ENCODE measurements at places on chromosomes 5 and 9. TPM values are rescaled to one million over a fixed set of nuclear protein-coding genes. Genes with fewer than 3 reads are reported as not detected.

DNA sequence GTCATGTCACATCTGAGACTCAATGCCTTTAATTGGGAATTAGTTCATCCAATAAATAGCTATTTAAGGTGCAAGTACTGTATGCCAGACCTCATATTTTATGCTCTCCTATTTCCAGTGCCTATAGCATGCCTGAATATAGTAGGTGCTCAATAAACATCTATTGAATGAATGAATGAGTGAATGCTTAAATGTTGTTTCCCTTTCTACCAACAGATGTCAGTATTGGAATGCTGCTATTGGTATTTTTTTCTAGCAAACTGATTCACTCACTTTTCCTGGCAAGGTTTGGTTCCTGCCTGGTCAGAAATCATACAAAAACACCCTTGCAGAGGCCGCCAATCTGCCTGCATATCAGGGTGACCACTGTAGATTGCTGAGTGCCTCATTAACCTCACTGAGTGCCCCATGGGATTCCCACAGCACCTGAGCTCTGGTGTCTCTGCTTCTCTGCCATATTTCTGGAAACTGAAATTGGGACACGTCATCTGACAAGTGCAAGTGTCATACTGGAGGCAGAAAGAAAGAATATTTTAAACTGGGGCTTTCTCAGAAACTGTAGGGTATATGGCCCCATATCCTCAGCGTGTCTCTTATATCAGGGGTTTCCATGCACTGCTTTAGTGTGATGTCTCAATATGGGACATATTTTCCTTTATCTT lies 359.7 kb downstream of the TRIM32 start:
- H3K27me3 ChIP-seq: no peaks in the 10 kb centered on the region
- no peak overlapping the region for H3K27ac ChIP-seq
- no peaks in the 10 kb centered on the region for H3K4me1 ChIP-seq
- no peak overlapping the region for H3K4me3 ChIP-seq
- H3K36me3 ChIP-seq: no peaks in the 10 kb centered on the region

DNA sequence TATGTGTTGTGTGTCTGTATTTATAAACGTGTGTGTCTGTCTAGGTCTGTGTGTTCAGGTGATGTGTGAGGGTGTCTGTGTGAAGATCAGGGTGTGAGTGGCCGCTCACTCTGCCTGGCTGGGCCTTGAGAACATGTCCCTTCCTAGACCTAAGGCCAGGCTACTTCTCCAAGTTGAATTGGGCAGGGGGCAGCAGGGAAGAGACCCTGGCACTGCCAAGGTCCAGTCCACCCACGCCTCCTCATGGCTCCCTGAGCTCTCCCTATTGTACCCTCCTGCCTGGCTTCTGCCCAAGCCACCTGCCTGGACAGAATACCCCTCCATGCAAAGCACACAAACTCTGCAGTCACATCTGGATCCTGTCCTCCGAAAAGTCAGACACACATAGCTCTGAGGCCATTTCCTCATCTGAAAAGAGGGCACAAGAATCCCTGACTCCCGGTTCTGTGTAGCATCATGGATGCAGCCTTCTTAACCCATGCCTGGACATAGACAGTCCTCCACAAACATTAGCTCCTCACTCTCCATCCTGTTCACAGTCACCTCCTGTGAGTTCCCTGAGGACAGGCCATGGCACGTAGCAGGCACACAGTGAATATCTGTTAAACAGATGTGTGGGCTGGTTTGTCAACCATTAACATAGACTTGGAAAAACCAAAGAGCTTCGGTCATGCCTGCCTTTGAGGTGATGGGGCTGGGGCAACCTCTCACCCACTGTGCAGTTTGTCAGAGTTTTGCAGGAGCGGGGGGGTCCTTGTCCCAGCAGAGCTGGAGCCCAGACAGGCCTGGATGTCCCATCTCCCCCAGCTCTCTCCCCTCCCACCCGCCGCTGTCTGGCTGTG lies 167.8 kb upstream of the MVB12B start:
- DNase-seq: no peak
- H3K4me3 ChIP-seq: no peak overlapping the region
- H3K27me3 ChIP-seq: no peaks in the 10 kb centered on the region
- H3K36me3 ChIP-seq: no peaks in the 10 kb centered on the region
- no peak overlapping the region for H3K27ac ChIP-seq

DNA sequence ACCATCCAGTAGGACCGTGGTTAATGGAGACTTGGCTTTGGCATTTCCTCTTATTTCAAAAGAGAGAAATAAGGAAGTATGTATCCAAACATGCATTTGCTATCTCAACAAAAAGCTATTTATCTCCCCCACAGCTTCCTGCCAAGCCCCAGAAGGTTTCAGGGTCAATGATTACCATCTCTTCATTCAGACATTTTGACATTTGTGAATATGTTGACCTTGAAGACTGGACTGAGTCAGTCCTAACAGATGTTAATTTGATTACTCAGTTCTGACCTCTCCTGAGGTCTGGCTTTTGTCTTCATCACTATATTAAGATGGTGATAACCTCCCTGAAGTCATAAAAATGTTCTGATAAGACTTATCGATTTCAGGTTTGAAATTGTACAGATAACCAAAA lies 479.4 kb downstream of the AGTPBP1 start:
- no peak overlapping the region for H3K27ac ChIP-seq
- DNase-seq: no peak
- H3K4me3 ChIP-seq: no peak overlapping the region
- no peaks in the 10 kb centered on the region for H3K4me1 ChIP-seq
- H3K36me3 ChIP-seq: no peaks in the 10 kb centered on the region
- H3K27me3 ChIP-seq: no peaks in the 10 kb centered on the region

DNA sequence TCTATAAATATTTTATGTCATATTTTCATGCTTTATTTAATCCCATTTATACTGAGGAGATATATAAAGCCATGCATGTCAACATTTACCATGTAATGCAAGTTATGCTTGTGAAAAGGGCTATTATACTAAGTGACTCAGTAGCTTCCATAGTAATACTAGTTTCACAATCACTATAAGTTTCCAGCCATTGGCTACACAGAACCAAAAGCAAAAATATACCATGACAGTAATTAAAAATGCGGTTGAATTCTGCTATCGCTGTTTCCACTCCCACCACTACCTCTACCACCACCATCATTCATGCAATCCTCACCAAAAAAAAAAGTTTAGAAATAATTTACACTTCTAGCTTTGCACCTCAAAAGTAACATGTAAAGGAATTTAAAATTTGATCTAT lies 60.2 kb downstream of the MLLT3 start:
- H3K27ac ChIP-seq: no peak overlapping the region
- no peak overlapping the region for H3K4me3 ChIP-seq
- no peaks in the 10 kb centered on the region for H3K36me3 ChIP-seq
- H3K4me1 ChIP-seq: no peaks in the 10 kb centered on the region

DNA sequence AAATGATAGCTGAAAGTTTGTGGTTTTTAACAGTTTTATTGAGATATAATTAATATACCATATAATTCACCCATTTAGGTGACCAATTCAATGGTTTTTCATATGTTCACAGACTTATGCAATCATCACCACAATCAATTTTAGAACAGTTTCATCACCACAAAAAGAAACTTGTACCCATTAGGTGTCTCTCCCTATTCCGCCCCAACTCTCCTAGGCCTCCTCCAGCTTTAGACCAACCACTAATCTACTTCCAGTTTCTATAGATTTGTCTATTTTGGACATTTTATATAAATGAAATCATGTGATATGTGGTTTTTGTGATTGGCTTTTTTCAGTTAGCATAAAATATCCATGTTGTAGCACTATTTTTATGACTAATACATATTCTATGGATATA lies 38.6 kb downstream of the YTHDC2 start:
- no peaks in the 10 kb centered on the region for H3K27me3 ChIP-seq
- H3K27ac ChIP-seq: no peak overlapping the region
- no peak for DNase-seq
- no peak overlapping the region for H3K4me3 ChIP-seq
- H3K4me1 ChIP-seq: no peaks in the 10 kb centered on the region

GRCh38 chr5:175821790-175822211 lies 49.6 kb upstream of the CPLX2 start:
- no peaks in the 10 kb centered on the region for H3K36me3 ChIP-seq
- peaks cover 5% of the 10 kb centered on the region for H3K27me3 ChIP-seq
- H3K4me1 ChIP-seq: no peaks in the 10 kb centered on the region
- no peak for DNase-seq

DNA sequence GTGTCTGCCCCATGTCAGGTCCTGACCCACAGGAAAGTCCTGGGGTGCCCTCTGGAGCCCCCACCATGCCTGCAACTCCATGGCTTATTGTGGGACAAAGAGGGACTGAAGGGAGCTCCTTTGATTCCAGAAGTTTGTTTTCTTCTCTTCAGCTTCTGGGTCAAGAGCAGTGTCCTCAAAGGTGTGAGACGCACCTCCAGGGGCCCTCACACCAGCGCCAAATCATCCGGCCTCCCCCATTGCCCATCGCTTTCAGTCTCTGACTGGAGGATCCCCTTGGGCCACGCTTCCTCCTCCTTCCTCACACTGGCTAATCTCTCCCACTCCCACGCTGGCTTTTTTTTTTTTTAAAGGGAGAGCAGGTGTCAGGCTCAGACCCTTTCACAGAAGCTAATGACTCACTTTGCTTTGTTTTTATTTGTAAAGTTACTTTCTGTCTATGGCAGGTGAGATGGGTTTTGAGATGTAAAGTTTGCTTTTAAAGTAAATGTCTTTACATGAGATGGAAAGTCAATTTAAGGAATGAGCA lies 16.7 kb downstream of the CDHR2 start:
- DNase-seq: no peak
- peaks cover 67% of the 10 kb centered on the region for H3K36me3 ChIP-seq
- H3K4me3 ChIP-seq: no peak overlapping the region

DNA sequence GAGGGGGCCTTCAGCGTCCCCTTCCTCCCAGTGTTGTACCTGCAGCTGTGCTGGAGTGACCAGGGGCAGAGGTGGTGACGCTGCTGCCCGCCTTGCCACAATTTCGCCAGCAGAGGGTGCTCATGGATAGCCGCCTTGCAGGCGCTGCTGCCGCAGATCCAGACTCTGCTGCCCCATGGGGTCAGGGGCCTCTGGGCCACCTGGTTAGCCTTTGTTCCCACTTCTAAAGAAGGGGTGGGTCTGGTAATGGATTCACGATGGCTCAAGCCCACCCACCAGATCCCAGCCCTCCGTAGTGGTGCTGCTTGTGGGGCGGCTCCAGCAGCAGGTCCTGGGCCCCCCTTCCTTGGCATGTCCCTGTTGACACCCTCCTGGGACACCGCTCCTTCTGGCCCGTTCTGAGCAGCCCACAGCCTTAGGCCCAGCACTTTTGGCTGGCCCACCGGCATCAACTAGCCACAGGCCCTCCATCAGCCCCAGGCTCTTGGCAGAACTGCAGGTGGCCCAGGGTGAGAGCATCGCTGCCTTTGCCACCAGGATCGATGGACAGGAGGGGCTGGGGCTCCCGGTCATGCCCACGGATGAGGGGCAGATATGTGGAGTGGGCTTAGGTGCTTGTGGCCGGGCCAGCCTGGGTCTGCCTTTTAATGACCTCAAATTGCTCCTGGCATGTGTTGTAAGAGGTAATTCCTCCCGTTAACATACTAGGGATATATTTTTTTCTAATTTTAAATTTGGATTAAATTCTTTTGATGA lies 57.2 kb downstream of the COL5A1 start:
- H3K36me3 ChIP-seq: no peaks in the 10 kb centered on the region
- H3K27me3 ChIP-seq: no peaks in the 10 kb centered on the region
- no peak overlapping the region for H3K27ac ChIP-seq
- no peak overlapping the region for H3K4me3 ChIP-seq
- no peaks in the 10 kb centered on the region for H3K4me1 ChIP-seq
- peak; percentile 30 for DNase-seq

Gene C9
- not detected for polyA plus RNA-seq

Gene DDX4
- 0.01 TPM for polyA plus RNA-seq

Gene PCSK5
- 14.3 TPM for polyA plus RNA-seq

Gene SPARC
- polyA plus RNA-seq: 487 TPM

Gene CREBRF
- polyA plus RNA-seq: 26.0 TPM

Gene CARTPT
- polyA plus RNA-seq: 0.53 TPM

Gene SPRY4
- polyA plus RNA-seq: 5.8 TPM
